ENCODE measurements at places on chromosomes 7 and 10. TPM values are rescaled to one million over a fixed set of nuclear protein-coding genes. Genes with fewer than 3 reads are reported as not detected.

DNA sequence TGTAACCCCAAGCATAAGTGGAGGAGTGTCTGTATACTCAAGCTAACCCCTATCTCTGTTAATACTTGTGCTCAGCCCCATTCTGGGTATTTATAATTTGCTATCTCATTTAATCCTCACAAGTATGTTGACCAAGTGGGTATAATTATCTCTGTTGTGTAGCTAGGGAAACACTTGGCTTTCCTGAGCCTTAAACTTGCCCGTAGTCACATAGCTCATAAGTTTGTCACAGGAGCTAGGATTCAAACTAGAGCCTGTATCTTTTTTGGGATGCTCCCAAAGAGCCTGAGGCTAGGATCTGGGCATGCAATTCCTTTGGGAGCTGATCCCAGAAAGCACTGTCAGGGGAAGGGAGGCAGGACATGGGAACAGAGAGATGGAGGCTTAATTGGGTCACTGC lies 377.4 kb downstream of the GALNT17 start:
- DNase-seq = no peak

The TAS2R39 gene
- not detected for total RNA-seq

GRCh38 chr10:12969951-12970350 lies 31.6 kb downstream of the CCDC3 start:
- DNase-seq = no peak

DNA sequence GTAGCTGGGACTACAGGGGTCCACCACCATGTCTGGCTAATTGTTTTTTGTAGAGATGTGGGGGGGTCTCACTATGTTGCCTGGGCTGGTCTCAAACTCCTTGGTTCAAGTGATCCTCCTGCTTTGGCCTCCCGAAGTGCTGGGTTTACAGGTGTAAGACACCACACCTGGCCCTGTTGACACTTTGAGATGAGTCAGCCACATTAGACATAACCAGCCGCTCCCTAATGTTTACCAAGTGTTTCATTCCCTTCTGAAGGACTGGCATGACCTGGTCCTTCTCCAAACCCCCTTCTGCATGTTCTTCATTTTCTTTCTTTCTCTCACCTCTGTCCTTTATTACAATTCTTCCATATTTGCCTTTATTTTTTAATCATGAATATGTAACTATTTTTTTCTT lies 67.8 kb downstream of the TAF3 start:
- no peak for DNase-seq

The MUC12 gene
- total RNA-seq = 1.7 TPM

DNA sequence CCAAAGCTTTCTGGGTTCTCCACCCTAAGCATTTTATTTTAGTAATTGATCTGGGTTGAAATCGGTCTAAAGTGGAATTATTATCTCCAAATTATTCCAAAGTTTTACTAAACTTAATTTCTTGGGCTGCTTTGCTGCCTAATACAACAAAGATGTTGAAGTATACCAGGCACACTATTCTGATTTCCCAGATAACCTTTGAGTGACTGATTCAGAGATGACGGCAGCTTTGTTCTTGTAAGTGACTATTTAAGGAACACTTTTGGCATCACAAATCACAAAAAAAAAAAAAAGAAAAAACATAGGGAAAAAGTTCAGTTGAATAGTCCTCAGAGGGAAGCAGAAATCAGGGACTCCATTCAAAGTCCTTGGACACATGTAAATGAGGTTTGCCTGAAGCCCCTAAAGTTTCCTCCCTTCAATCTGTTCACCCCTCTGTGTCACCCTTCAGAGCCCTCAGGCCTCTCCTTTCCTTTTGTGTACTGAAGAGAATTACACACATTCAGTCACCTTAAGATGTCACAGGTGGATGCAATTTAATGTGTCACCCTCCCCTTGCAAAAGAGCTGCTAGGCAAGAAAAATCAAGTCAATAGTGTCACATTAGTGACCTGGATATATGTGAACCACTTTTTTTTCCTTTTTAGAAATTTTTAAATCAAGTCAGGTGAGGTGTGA lies 81.5 kb downstream of the RTKN2 start:
- DNase-seq = no peak

DNA sequence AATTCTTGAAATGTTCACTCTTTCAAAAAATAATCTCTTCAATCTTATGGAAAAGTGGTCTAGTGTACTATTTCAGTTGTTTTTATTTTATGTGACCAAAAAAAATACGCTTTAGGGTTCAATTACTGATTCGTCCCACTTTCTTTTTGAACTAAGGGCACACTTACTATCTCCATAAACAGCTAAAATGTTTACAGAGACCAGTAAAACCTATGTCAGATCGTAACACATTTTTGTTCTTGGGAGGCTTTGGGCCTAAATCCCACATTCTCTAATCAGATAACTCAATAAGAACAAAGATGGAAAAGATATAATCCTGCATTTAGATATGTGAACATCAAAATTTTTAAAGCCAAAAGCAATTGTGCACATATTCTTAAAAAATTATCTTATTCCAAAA lies 29.8 kb upstream of the EPC1 start:
- no peak for DNase-seq

The POP7 gene
- 79.3 TPM for total RNA-seq

- DNase-seq = no peak
Observed at GRCh38 chr10:89838044-89838615, 136.7 kb downstream of the KIF20B start.

The ECHDC3 gene
- total RNA-seq = 26.3 TPM

The FXYD4 gene
- total RNA-seq = not detected

DNA sequence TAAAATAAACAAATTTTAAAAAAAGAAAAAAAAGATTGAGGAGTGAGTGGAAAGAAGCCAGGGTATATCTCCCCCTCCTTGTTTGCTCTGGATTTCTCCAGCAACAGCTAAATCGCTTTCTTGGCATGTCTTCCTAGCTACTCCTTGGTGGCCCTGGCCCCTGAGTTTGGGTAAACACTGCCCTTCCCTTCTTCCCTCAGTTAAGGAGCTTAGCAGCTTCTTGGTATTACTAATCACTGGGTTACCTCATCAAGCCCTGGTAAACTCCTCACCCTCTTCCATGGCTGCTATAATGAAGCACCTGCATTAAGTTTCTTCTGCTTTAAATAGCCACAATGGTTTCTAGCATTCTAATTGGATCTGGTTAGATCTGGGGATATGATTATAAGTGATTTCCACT lies 269.8 kb downstream of the FZD1 start:
- no peak for DNase-seq

DNA sequence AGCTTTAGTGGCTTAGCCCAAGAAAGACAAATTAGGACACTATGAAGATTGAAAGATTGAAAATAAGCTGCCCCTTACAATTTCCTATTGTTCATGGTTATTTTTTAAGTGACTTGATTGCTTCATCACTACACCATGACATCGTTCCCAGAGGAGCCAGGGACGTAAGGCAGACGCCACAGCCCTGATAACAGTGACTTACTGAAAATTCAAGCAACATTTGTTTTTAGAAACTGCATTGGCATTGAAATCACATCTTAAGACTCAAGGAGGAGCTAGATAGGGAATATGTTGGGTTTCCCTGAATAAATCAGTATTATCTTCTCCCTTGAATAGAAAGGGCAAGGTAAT lies 38.7 kb upstream of the ANK3 start:
- DNase-seq = no peak

GRCh38 chr7:150781103-150781502 lies 19.1 kb downstream of the TMEM176B start:
- DNase-seq = no peak

GRCh38 chr10:12438919-12439692 lies 89.8 kb downstream of the CAMK1D start:
- DNase-seq = no peak

The TUBGCP2 gene
- 35.2 TPM for total RNA-seq

GRCh38 chr10:132143162-132143561 lies 43.6 kb upstream of the DPYSL4 start:
- no peak for DNase-seq

The VKORC1L1 gene
- 13.8 TPM for total RNA-seq

The SLC26A3 gene
- not detected for total RNA-seq

DNA sequence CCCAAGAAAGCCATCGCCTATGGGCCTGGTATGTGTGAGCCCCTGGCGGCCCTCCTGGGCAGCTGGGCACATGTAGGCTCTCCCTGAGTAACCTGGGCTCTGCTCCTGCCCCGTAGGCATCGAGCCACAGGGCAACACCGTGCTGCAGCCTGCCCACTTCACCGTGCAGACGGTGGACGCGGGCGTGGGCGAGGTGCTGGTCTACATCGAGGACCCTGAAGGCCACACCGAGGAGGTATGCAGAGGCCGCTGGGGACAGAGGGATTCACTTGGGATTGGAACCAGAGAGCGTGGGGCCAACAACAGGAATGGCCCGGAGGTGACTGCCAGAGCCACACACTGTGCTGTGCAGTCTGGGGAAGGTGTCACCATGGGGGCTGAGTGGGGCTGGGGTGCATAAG lies 7.3 kb downstream of the FLNC start:
- no peak for DNase-seq

DNA sequence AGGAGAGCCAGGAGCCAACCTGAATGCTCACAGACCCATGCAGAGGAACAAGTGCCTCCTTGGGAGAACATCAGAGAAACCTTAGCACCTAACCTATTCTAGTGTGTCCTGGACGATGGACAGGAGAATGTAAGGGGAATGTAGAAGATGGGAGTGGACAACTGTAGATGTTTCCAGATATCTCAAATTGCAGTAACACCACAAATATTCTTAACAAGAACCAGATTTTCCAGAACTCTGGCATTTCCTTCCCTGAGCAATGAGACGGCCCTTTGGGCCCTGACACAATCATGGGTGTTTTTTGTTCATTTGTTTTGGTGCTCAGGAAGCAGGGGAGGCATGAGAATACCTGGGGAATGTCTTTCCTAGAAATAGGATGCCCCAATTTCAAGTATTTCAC lies 196.1 kb upstream of the PRSS1 start:
- DNase-seq = no peak

- DNase-seq = no peak
Observed at GRCh38 chr10:67506083-67506756, 189.8 kb downstream of the CTNNA3 start.

The COL26A1 gene
- total RNA-seq = not detected

DNA sequence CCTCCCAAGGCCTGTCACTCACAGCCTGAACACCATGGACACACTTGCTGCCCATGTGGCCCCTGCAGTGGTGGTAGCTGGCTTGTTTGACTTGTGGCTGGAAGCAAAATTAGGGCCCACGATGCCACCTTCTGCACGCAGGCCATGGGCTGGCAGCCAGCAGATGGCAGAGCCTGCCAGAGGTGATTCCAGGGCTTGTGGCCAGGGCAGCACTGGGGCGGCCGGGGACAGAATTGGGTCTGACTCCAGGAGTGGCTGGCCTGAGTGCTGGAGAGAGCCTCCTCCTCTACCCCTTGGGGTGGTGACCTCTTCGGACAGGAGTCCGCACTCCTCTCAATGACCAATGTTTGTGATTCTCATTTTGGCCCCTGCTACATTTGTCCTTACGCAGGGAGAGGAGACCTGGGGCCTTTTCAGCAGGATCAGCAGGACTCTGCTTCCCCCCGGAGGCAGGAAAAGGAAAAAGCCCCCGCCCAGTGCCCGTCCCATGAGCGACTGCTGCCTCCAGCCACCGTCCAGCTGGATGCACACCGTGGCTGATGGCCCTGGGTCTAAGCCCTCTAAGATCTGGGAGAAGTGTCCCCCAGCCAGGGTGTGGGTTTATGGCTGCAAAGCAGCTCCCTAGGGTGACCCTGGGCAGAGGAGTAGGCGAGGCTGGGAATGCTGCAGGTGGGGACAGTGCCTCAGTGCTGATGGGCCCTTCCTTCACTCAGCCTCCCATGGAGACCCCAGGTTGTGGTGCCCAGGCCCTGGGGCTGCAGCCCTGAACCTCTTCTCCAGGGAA lies 26.5 kb downstream of the DNAJB12 start:
- no peak for DNase-seq

The HOXA3 gene
- 33.2 TPM for total RNA-seq

The PDE1C gene
- 5.9 TPM for total RNA-seq

DNA sequence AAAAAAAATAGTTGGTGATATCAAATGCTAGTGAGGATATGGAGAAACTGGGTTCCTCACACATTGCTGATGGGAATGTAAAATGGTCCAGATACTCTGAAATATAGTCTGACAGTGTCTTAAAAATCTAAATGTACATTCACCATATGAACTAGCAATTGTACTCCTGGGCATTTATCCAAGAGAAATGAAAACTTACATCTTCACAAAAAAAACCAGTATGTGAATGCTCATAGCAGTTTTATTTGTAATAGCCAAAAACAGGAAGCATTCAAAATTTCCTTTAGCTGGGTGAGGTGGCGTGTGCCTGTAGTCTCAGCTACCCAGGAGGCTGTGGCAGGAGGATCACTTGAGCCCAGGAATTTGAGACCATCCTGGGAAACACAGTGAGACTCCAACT lies 2.1 kb upstream of the SSC4D start:
- no peak for DNase-seq

- DNase-seq = no peak
Observed at GRCh38 chr10:113168584-113168983, 218.5 kb downstream of the TCF7L2 start.

GRCh38 chr7:51352174-51353100 lies 35.8 kb upstream of the COBL start:
- no peak for DNase-seq

DNA sequence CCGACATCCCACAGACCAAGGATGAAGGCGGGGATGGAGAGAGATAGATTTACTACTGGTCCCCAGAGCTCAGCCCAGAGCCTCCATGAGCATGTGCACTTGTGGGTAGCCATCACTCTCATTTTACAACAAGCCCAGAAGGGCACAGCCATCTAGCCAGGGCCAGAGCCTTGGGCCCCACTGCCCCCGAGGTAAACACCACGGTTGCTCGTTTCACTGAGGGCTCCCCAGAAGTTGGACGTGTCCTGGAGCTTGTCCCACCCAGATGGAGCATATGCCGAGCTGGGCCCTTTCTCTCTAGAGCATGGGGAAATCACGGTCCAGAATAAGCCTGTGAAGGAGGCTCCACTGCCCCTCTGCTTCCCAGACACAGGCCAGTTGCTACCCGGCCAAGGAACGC lies 9.0 kb upstream of the TMEM120A start:
- DNase-seq = no peak

- no peak for DNase-seq
Observed at GRCh38 chr10:103592186-103593021, 98.9 kb downstream of the NEURL1 start.

The AGR2 gene
- total RNA-seq = 11.9 TPM

GRCh38 chr7:139647085-139647484 lies 123.6 kb downstream of the CLEC2L start:
- no peak for DNase-seq

The OR9A2 gene
- not detected for total RNA-seq

GRCh38 chr10:115118346-115118745 lies 25.2 kb downstream of the ATRNL1 start:
- no peak for DNase-seq

GRCh38 chr7:40714363-40715052 lies 579.7 kb downstream of the SUGCT start:
- DNase-seq = no peak

Data from epithelial cell of proximal tubule (primary cell).